Smooth muscle cell of the brain vasculature (primary cell): ENCODE measurements at places on chromosomes 7 and 10.

DNA sequence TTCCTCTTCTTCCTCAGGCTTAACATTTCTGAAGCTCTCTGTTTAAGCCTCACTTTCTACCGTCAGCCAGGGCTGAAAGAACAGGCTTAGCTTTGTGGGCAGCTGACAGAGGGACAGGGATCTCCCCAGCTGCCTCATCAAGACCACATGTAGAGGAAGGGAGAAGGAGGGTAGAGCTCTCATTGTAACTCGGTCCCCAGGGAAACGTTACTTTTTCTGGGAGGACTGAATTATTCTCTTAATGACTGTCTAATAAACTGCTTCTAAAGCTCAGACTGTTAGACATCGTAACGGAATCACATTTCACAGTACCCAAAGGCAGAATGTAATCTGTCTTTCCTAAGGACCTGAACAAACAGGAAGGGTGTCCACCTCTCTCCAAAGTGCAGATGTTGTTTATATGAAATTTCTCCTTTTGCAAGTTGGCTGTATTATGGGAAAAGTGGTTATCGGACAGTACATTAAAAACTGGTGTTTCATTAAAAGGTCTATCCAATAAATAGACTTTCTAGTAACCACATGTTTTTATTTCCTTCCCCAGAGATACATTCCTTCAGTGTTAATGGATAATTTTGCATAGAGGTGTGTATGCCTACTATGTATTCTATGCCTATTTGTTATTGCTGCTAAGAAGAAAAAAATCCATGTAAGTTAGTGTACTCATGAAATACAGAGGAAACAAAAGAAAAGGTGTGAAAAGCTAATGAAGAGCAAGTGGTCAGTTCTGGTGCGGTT is 144.2 kb downstream of the CTTNBP2 start:
- DNase-seq, result no peak

- no peak for DNase-seq
These were observed 92.8 kb upstream of the KCND2 start for GRCh38 chr7:120180221-120180620.

GRCh38 chr7:106938803-106939202 is 73.7 kb downstream of the PIK3CG start:
- no peak for DNase-seq

GRCh38 chr10:71312811-71313789 is 6.0 kb upstream of the SLC29A3 start:
- DNase-seq, result no peak

DNA sequence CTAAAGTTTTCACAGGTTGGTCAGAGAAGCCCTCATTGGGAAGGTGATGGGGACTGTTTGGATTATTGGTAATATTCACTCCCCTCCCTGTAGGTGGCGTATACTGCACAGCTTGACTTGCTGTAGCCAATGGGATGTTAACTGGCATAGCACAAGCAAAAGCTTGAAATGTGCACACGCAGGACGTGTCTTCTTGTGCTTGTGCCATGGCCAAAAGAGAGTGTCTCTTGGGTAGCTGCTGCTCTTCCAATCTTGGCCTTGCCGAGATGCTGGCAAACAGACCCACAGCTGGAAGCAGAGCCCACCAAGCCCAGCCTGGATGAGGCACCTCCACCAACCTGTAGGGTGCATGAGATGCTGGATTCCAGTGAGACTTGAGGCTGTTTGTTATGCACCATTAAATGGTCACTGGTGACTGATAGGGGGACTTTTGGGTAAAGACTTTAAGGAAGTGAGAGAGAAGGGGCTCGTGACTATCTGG is 266.0 kb downstream of the GRID1 start:
- DNase-seq, result no peak

DNA sequence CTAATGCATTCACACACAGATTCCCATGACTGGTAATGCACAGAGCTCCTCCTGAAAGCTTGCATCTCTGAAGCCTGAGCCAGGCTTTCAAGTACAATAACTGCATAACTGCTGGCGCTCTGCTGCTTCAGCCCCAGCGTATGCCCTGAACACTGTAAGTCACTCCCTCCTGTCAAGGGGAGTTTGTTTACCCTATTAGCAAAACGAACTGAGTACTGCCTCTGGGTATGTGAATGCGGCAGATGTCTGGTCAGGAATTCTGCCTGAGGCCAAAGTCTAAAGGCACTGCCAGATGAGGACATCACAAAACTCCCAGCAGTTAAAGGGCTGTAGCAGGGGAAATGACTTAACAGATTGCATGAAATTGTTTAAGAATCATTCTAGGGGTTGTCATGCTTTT is 97.7 kb downstream of the NRCAM start:
- DNase-seq, result no peak

- DNase-seq, result no peak
These were observed 1.6 kb upstream of the EPC1 start for GRCh38 chr10:32348297-32349198.

- no peak for DNase-seq
These were observed 14.8 kb downstream of the ADAM8 start for GRCh38 chr10:133261726-133262325.

GRCh38 chr10:60518745-60519144 is 129.1 kb upstream of the ANK3 start:
- DNase-seq, result no peak

- DNase-seq, result no peak
These were observed 324.9 kb downstream of the LRRTM3 start for GRCh38 chr10:67250686-67251085.

GRCh38 chr7:141355032-141355431 is 196.2 kb upstream of the AGK start:
- DNase-seq, result no peak

- DNase-seq, result no peak
These were observed 563.3 kb downstream of the NRG3 start for GRCh38 chr10:82438277-82438676.

GRCh38 chr7:87933953-87934698 is at the start of gene ADAM22:
Gene ADAM22, plus strand, starts transcription at chr7:87934251. Its CDS starts 215 bp downstream, at chr7:87934466.
- peak; percentile 85 for DNase-seq

- DNase-seq, result no peak
These were observed 39.9 kb downstream of the CYTH3 start for GRCh38 chr7:6232534-6232933.
